ENCODE measurements at places on chromosomes 2 and 18. TPM values are rescaled to one million over a fixed set of nuclear protein-coding genes. Genes with fewer than 3 reads are reported as not detected.

DNA sequence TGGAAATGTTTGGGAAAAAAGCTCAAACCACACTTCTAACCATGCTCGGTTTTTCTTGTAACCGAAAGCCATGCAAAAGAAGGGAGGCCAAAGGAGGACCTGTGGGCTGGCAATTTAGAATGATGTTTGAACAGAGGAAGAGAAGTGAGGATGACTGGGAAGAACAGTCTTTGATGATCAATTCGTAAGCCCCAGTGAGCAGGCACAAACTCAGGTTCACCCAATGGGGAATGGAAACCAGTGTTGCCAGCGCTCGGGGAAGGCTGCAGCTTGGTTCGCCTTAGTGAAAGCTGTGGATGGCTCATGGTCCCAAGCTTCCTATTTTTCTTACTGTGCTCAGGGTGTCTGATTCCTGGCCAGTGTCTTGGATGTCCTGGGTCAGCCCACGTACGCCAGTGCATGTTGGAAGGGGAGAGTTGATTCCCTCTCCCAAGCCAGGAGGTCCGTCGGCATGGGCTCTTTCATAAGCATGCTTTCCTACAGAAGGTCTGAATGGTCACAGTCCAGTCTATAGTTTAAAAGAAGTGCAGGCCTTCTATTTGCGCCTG, 79.2 kb downstream of the VAPA start:
- peaks cover 27% of the 10 kb centered on the region for H3K4me1 ChIP-seq
- H3K27ac ChIP-seq, result peak overlapping the region; percentile 85
- DNase-seq, result no peak
- H3K36me3 ChIP-seq, result no peaks in the 10 kb centered on the region
- no peak overlapping the region for H3K4me3 ChIP-seq

DNA sequence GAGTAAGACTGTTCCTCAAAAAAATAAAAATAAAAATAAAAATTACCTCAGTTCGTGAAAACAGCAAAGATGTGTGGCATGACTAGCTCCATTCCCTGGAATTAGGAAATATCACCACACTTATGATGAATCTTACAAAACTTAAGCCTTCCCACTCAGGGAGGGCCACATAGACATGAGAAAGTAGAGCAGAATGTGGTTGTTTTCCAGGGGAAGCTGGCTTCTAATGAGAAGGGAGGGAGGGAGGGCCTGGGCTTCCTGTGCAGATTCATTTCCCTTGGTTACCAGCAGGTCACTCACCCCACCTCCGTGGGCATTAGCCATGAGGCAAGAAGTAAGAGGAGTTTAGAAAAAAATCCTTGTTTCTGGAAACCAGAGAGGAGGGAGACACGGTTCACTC, 95.9 kb upstream of the RMDN2 start:
- peaks cover 14% of the 10 kb centered on the region for H3K4me1 ChIP-seq
- no peaks in the 10 kb centered on the region for H3K27me3 ChIP-seq
- H3K27ac ChIP-seq, result no peak overlapping the region

DNA sequence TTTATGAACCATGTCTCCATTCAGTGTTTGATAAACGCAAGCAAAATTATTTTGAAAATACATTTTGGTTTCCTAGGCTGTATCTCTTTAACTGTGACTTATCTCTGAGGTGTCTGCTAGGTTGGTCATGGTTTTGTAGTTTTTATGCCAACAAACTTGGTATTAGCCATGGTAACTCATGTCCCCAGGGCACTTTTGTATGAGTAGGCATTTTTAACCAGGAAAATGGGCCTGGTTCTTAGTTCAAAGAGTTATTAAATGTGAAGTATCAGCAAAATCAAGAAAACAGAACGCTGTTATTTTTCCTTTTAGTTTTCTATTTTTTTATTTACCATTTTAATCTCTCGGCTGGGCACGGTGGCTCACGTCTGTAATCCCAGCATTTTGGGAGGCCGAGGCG, 179.3 kb upstream of the LHCGR start:
- no peak overlapping the region for H3K4me3 ChIP-seq
- H3K4me1 ChIP-seq, result no peaks in the 10 kb centered on the region
- no peaks in the 10 kb centered on the region for H3K27me3 ChIP-seq
- no peak for DNase-seq
- H3K27ac ChIP-seq, result no peak overlapping the region
- no peaks in the 10 kb centered on the region for H3K36me3 ChIP-seq

GRCh38 chr2:126817172-126817571, 81.5 kb upstream of the TEX51 start:
- H3K36me3 ChIP-seq, result no peaks in the 10 kb centered on the region
- H3K4me1 ChIP-seq, result no peaks in the 10 kb centered on the region
- H3K27ac ChIP-seq, result no peak overlapping the region
- no peak overlapping the region for H3K4me3 ChIP-seq
- no peaks in the 10 kb centered on the region for H3K27me3 ChIP-seq

DNA sequence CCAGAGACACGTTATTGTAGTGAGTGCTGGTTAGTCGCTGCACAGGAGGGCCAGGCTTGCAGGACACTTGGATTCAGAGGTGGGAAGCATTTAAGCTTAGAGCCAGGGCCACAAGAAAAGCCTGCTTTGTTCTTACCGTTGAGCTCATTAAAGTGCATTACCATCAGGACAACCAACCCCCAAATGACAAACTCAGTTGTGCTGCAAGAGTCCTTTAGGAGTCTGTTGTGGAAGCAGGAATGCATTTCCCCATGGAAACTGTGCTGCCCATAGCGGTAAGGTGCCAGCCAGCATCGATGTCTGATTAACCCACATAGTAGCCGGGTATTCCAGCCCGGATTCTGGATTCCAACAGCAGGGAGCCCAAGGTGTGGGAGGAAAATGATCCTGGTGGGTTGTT, 23.4 kb upstream of the REEP1 start:
- peaks cover 5% of the 10 kb centered on the region for H3K4me1 ChIP-seq
- H3K27me3 ChIP-seq, result no peaks in the 10 kb centered on the region
- H3K27ac ChIP-seq, result no peak overlapping the region

- H3K27me3 ChIP-seq, result no peaks in the 10 kb centered on the region
- H3K27ac ChIP-seq, result no peak overlapping the region
- no peaks in the 10 kb centered on the region for H3K36me3 ChIP-seq
- H3K4me3 ChIP-seq, result no peak overlapping the region
- DNase-seq, result peak; percentile 83
- no peaks in the 10 kb centered on the region for H3K4me1 ChIP-seq
These were observed 35.4 kb downstream of the FASTKD2 start for GRCh38 chr2:206800506-206801417.

DNA sequence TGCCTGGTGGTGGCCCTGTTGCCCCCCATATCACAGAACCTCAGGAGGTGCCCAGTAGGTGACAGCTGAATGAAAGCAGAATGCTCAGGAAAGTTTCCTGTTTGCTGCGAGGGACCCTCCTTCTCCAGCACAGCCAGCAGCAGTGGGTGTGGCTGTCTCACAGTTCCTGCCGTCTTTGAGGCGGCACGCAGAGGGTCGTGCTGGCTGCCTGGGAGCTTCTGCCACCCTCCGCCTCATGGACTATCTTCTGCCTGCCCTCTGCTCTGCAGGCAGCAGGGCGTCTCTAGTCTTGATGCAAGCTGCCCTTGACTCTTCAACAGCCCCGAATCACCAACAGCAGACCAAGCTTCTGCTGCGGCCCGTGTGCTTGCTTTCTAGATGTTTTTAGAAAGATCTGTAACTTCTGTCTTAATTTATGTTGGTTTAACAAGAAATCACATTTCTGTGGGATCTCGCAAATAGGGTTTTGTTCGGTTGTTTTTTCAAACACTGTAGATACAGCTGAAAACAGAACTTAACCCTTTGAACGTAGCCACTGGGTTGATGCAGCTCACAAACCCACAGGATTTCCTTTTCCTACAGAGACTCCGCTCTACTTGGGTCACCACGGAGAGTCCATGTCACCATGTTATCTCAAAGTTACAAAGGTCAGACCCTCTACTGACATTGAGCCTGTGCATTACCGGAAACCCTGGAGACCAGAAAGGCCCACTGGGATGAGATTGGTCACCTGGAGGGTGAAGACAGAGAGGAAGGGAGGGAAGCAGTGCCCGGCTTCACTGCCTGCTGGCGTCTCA, 144.9 kb downstream of the ACOXL start:
- no peak for DNase-seq
- H3K4me1 ChIP-seq, result peaks cover 5% of the 10 kb centered on the region
- no peaks in the 10 kb centered on the region for H3K27me3 ChIP-seq
- no peak overlapping the region for H3K4me3 ChIP-seq
- no peaks in the 10 kb centered on the region for H3K36me3 ChIP-seq

DNA sequence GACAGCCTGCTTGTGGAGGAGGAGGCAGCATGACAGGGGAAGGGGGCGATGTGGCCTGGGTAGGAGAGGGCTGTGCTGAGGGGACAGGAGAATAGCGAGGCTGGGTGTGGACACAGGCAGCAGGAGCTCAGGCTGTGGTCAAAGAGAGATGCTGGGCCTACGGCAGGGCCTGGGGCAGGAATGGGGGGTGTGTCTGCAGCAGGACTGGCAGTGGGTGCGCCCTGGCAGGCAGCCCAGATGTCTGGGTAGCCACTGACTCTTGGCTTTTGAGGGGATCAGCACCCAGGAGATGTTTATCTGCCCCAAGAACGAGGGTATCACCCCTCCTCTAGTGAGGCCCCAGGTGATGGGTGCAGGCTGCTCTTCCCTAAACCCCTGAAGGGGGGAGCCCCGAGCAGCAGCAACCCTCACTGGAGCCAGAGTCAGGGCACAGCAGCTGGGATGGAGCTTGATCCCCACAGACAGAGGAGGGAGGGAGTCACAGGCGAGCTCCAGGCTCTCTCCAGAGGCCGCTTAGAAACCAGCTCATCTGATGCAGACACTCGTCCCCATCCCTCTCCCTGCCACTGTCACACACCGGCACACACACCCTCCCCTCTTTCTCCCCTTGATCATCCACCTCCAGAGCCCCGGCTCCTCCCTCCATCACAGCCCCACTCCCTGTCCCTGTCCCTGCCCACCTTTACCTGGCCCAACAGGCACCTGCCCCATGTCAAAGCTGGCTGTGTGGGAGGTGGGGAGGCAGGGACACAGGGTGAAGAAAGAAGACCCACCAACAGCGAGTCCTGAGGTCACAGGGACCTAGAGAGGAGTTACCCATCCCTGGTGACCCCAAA, 29.8 kb upstream of the TNS1 start:
- H3K27me3 ChIP-seq, result peaks cover 22% of the 10 kb centered on the region
- H3K36me3 ChIP-seq, result no peaks in the 10 kb centered on the region
- H3K27ac ChIP-seq, result no peak overlapping the region
- H3K4me1 ChIP-seq, result peaks cover 10% of the 10 kb centered on the region
- no peak overlapping the region for H3K4me3 ChIP-seq

GRCh38 chr2:240482141-240482540, 46.7 kb downstream of the GPC1 start:
- H3K36me3 ChIP-seq, result no peaks in the 10 kb centered on the region
- H3K27me3 ChIP-seq, result no peaks in the 10 kb centered on the region
- H3K4me3 ChIP-seq, result no peak overlapping the region
- peak; percentile 1 for DNase-seq
- H3K27ac ChIP-seq, result no peak overlapping the region

DNA sequence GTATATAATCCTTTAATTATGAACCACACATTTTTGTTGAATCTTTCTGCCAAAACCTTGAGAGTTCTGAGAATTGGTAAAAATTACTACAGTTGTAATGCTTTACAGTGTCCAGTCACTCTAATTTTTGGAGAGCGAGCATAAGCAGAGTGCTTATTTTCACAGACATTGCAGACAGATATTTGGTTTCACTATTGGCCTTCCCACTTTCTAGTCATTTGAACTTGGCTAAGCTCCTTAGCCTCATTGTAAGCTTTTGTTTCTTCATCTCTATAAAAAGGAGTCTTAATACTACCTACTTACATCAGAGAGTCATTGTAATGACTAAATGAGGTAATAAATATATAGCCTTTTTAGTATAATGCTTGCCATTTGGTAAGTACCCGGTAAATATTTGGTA, 80.4 kb downstream of the LCLAT1 start:
- peak overlapping the region; percentile 4 for H3K27ac ChIP-seq
- H3K36me3 ChIP-seq, result no peaks in the 10 kb centered on the region

DNA sequence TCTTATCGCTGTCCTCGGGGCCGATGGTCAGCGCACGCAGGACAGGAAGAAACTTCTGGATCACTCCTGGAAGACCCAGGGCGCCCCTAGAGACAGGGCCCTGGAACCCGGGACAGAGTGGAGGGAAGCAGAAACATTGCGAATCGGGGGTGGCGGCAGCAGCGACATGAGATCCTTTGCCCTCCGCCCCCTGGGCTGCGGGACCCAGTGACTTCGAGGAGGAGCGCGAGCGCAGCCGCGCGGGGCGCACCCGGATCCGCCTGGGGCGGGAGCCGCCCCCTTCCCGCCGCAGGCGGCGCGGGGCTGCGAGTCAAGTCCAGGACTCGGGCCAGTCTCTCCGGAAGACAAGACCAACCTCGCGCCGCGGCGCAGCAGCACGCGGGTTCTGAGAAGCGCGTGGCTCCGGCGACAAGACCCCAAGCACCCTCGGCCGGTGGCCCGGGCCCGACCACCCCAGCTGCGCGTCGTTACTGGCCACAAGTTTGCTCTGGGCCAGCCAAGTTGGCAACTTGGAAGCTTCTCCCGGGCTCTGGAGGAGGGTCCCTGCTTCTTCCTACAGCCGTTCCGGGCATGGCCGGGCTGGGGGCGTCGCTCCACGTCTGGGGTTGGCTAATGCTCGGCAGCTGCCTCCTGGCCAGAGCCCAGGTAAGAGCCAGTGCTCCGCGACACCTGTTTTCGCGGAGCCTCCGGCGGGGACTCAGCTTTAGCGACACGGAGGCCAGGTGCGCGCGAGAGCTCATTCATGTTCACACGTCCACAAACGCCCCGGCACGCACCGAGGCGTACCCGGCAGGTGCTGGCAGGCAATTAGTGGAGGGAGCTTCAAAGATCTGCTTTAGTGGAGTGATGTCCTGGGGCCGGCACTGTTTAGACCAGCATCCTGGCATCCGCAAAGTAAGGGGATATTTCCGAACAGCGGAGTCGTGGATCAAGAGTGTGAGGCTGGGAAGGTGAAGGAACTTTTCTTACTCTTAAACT, at the start of gene PTH2R:
Gene PTH2R (plus strand): TSS at position 319 of the 978 bp plus-strand sequence. CDS start 252 bp downstream, at position 571.
- H3K4me3 ChIP-seq, result peak within 1 kb of the TSS; percentile 28
- H3K27me3 ChIP-seq, result peaks cover 58% of the 10 kb centered on the region
- peak; percentile 37 for DNase-seq
- H3K36me3 ChIP-seq, result no peaks in the 10 kb centered on the region
- no peak within 1 kb of the TSS for H3K27ac ChIP-seq

DNA sequence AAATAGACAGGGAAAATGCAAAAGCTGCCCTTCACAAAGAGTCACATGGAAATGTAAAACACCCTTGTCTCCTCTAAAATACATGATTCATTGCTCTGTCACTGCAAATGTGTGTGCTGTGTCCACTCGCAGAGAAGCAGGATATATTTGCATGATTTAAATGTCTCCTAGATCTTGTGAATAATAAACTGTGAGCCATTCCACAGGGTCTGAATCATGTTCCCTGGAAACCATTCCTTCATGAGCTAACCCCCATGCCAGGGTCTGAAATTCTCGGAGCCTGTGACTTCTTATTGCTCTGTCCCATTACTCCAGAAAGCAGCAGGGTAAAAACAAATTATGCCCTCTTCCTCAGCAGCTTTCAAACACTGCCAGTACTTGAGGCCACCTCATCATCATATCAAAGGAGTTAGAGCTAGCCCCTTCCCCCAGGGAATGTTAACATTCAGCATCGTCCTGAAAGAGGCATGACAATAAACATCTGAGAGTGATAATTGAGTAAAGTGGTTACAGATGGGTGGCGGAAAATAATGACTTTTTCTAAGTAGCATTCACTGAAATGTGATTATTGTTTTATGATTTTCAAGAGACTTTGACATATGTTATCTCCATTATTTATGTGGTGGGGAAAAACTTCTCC, 11.7 kb upstream of the CNGA3 start:
- no peak overlapping the region for H3K4me3 ChIP-seq
- H3K27ac ChIP-seq, result no peak overlapping the region
- H3K27me3 ChIP-seq, result no peaks in the 10 kb centered on the region
- no peaks in the 10 kb centered on the region for H3K4me1 ChIP-seq

The FLACC1 gene
- 0.80 TPM for total RNA-seq

The CD207 gene
- total RNA-seq, result not detected

The REG3G gene
- not detected for total RNA-seq

The DIS3L2 gene
- 18.2 TPM for total RNA-seq

The ANKRD62 gene
- total RNA-seq, result not detected

The LYPD6 gene
- 11.2 TPM for total RNA-seq

The ABI2 gene
- 29.1 TPM for total RNA-seq

The TXNDC2 gene
- not detected for total RNA-seq

Measured in hepatocyte (in vitro differentiated cells).